Activated CD4-positive, alpha-beta T cell treated with anti-CD3 and anti-CD28 coated beads, Interleukin-2, amount 50 U/mL, for 4 hours (primary cell): ENCODE measurements at places on chromosomes 5 and 9.

DNA sequence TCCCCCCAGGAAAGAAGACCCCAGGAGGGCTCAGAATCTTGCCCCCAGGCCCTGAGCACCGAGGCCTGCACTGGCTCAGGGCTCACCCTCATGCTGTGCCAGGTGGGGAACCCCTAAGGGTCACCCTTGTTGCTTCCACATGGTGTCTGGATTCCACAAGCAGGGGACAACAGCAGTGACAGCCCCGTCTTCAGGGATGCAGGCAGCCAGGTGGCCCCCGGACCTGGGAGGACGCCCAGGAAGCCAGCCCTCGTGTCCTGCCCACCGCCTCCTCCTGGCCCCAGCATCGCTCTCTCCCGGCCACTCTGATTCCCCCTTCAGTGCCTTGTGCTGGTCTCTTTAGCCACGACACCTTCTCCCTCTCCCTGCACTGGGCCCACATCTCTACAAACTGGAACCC, 60.0 kb upstream of the SARDH start:
- no peak for DNase-seq

GRCh38 chr9:115144706-115145105, 26.7 kb upstream of the TNC start:
- no peak for DNase-seq

DNA sequence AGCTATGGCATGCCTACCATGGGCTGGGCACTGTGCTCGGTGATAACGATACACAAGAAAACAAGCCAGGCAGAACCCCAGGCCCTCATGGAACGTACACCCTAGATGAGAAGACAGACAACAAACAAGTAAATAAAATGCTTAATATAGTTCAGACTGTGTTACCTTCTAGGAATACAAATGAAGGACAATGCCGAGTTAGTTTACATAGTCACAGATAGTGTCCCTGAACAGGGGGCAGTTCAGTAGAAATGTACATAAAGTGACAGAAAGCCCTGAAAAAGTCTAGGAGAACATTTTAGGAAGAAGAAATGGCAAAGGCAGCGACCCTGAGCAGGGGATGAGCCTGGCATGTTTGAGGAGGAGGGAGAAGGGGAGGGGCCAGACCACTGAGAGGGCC, 21.7 kb downstream of the SLC22A5 start:
- no peak for DNase-seq

GRCh38 chr5:174288439-174288838, 242.9 kb downstream of the NSG2 start:
- DNase-seq, result no peak
